ENCODE measurements at places on chromosomes 5 and 9.

DNA sequence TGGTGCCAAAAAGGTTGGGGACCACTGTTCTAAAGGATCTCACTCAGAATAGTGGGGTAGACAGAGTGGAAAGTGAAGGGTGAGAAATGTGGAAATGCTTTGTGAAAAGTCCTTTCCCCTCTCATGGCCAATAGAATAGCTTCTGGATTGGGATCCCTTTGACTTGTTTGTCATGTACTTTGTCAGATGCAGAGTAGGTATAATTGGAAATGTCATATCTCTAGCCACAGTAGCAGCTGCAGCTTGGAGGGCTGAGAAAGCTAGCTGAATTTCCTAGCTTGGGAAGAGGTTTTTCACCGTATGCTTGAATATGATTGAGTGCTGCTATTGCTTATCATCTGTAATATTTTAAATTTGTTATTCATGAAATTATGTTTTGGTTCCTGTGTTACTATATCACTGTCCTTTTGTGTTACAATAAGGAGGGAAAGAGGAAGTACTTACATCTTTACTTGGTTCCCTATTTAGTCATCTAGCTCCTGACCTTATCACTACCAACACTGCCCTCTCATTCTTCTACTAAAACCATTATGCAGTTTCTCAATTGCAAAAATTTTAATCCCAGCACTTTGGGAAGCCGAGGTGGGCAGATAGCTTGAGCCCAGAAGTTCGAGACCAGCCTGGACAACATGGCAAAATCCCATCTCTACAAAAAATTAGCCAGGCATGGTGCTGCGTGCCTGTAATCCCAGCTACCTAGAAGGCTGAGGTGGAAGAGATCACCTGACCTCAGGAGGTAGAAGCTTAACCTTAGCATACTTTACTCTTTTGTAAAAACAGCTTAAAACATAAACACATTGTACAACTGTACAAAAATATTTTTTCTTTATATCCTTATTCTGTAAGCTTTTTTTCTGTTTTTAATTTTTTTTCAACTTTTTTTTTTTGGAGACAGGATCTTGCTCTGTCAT lies 12.4 kb downstream of the SLC30A5 start:
- DNase-seq, result no peak

DNA sequence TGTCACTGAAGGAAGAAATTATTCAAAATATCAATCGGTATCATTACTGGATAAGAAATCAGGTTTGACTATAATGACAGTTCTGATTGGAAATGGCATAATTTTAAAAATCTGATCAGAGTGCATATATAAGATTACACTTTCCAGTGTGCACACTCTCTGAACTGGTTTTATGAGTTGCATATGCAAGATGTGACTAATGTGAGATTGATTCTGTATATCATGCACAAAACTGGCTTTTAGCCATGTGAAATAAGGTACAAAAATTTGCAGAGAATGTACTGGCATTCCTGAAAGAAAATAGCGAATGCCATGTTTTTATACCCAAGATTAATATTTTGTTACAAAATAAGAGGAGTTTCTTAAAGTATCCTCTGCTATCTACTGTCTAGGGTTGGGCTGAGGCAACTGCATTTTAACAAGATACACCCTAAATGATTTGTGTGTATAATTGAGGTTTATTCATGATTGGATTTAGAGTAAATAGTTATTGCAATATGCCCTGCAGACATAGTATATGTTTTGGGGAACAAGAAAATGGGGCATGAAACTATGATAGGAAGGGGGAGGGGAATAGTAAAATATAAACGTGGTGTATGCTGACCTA lies 70.7 kb downstream of the LNPEP start:
- peak; percentile 27 for DNase-seq

- DNase-seq, result no peak
Measured at GRCh38 chr5:16577677-16578076, 39.1 kb downstream of the RETREG1 start.

GRCh38 chr5:34676416-34676815 lies 20.3 kb downstream of the RAI14 start:
- no peak for DNase-seq

DNA sequence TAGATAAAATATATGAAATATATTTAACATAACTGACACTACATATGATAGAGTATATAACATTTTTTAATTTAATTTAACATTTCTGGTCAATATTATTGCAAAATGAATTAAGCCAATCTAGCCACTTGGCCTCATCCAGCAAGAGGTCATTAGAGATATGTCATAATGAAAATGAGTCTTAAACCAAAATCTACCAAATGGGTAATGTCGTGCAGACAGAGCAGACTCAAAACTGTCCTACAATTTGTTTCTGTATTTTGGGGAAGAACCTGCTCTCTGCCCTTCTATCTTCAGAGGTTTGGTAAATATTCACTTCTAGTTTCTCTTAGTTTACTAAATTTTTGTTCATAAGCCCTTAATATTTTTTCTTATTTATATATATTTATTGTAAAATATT lies 61.4 kb downstream of the ARHGEF28 start:
- no peak for DNase-seq

DNA sequence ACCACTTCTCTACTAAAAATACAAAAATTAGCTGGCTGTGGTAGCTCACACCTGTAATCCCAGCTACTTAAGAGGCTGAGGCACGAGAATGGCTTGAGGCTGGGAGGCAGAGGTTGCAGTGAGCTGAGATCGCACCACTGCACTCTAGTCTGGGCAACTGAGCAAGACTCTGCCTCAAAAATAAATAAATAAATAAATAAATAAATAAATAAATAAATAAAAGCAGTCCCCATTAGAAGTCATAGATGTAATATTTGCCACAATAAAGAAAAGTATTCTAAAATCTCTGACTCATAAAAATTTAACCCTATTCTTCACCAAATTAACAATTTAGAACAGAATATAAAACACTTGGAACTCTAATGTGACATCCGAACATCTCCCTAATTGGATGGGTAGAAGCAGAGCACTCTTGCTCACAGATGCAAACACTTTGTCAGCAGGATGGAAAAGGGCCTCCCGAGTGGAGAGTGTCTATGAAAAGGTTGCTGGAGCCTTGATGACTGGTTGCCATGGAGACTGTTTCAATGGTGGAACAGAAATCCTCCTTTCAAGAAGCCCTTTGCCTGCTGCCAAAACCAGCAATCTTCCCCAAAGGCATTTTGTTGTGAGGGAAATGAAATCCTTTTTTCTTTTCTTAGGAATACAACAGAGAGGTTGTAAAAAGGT lies 38.9 kb upstream of the TRAF1 start:
- no peak for DNase-seq

DNA sequence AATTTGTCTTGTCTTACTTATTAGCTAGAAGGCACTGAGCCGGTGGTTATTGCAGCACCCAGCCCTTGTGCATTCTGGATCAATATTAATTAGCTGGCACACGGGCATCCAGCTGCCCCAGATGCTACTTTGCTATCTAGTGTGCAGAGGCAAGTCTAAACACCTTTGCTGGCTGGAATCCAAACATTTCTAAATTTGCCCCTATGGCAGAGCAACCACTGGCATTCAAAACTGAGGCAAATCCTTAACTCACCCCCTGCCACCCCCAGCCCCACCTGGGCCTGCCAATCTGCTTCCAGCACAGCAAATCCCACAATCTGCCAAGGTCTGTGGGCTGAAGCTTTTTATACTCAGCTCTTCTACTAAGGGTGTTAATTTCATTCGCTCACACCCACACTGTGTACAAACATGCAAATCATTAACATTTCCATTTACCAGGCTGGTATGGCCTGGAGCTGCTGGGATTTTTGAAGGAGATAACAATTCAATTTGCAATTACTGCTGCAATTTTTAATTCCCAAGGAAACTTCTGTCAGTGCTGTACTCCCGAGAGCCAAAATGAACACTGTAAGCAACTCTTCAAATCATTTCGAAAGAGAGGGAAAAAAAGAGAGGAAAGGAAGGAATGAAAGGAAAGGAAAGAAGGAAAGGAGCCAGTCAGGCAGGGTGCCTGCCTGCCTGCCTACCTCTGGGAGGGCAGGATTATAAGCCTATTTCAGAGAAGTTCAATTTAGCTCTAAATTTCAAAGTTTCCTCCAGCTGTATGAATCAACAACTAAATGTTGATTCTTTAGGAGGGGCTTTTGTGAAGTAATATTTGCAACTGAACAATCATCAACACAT lies 35.5 kb downstream of the RAPGEF1 start:
- no peak for DNase-seq

- DNase-seq, result no peak
Measured at GRCh38 chr5:139194486-139194885, 3.7 kb downstream of the SIL1 start.

DNA sequence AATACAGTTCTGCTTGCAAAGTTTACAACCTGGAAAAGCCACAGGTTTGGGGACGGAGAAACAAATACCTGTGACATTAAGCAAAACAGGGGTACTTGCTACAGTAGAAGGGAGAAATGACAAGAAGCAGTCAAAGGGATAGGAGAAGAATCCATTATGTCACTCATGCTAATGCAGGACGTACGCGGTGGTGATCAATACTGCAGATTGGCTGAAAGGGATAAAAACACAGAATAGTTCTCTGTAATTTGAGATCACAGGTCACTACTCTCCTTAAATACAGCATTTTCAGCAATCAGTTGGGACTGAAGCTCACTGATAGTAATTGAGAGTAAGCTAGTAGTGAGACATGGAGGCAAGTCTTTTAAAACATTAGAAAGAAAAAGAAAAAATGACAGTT lies 130.3 kb upstream of the MTAP start:
- no peak for DNase-seq

DNA sequence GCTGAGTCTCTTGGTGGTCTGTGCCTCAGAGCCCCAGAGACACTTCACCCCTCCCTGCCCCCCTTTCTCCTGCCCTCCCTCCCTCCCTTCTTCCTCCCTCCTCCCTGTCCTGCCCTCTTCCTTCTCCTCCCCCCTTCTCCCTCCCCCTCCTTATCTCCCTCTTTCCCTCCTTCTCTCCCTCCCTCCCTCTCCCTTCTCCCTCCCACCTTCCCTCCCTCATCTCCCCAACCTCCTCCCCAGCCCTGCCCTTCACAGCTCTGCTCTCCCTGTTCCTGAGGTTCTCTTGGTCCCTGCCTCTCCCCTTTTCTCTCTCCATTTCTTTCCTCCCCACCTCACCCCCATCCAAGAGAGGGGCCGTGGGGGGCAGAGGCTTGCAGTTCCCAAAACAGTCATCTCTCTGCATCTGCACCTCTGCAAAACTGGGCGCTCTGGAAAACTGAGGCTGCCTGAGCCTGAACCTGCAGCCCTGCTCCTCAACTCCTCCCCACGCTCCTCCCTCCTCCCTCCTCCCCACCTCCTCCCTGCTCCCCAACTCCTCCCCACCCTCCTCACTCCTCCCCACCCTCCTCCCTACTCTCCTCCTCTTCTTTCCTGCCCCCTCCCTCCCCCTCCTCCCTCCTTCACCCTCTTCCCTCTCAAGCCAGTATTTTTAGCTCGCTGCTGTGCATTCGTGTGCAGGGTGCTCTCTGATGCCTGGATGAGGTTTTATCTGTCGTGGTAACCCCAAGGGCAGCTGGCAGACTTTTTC lies 219.1 kb downstream of the C9orf50 start:
- peak; percentile 69 for DNase-seq

- no peak for DNase-seq
Measured at GRCh38 chr9:127279717-127280285, 15.2 kb downstream of the GARNL3 start.

Data from amniotic epithelial cell (primary cell).